ENCODE measurements at places on chromosomes 5 and 9. TPM values are rescaled to one million over a fixed set of nuclear protein-coding genes. Genes with fewer than 3 reads are reported as not detected.

DNA sequence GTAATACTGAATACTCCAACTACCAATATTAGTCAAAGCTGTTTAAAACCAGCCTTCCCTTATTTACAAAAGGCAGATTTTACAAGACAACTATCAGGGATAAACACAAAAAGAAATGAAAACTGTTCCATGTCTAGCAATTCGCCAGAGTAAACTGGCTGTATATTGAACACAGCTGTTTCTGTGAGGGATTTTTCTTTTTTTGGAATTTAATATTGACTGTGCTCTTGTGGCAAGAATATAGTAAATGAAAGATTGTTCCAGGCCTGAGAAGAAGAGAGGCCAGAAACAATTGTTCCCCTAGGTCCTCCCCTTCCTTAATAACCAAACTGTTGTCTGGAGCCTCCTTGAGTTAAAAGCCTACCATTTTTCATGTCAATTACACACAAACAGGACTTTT, 188.6 kb downstream of the PDE4D start:
- peaks cover 10% of the 10 kb centered on the region for H3K4me1 ChIP-seq
- H3K36me3 ChIP-seq = no peaks in the 10 kb centered on the region
- no peaks in the 10 kb centered on the region for H3K27me3 ChIP-seq

GRCh38 chr5:20367178-20367577, 379.2 kb upstream of the CDH18 start:
- H3K4me1 ChIP-seq = no peaks in the 10 kb centered on the region
- H3K36me3 ChIP-seq = no peaks in the 10 kb centered on the region
- DNase-seq = no peak
- no peak overlapping the region for H3K27ac ChIP-seq
- no peaks in the 10 kb centered on the region for H3K27me3 ChIP-seq

GRCh38 chr5:31193591-31194467, at the start of gene CDH6:
Gene CDH6 (plus strand): TSS chr5:31193686. CDS start chr5:31267474, 73,788 bp downstream.
- no peaks in the 10 kb centered on the region for H3K36me3 ChIP-seq
- H3K4me3 ChIP-seq = 0 out of 2 replicates have a peak within 1 kb of the TSS, but pooled peaks have one; percentile 5

DNA sequence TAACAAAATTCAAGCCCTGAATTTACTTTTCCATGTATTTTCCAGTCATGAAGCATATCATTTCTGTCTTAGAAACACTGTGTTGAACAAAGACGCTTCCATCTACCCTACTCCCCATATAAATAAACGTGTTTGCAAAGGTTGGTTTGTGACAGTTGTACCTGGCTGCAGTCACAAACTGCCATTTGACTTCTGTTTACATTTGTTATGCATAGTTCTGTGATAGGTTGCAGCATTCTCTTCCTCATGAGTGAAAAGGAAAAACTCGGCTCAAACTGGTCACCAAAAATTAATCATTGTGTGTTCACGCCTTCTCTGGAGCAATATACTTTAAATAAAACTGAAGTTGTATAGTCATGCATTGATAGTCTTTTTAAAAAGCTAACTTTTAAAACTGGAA, 69.3 kb upstream of the MOCS2 start:
- H3K36me3 ChIP-seq = no peaks in the 10 kb centered on the region
- H3K27me3 ChIP-seq = peaks cover 3% of the 10 kb centered on the region
- no peak overlapping the region for H3K27ac ChIP-seq
- H3K4me1 ChIP-seq = no peaks in the 10 kb centered on the region
- DNase-seq = no peak

PRR16 gene
- total RNA-seq = 16.0 TPM

TNC gene
- 37.6 TPM for total RNA-seq

SLC36A2 gene
- total RNA-seq = not detected

AJM1 gene
- 0.11 TPM for total RNA-seq

All from SJSA1 (cell line).